ENCODE measurements at places on chromosomes 11 and 22. TPM values are rescaled to one million over a fixed set of nuclear protein-coding genes. Genes with fewer than 3 reads are reported as not detected.

DNA sequence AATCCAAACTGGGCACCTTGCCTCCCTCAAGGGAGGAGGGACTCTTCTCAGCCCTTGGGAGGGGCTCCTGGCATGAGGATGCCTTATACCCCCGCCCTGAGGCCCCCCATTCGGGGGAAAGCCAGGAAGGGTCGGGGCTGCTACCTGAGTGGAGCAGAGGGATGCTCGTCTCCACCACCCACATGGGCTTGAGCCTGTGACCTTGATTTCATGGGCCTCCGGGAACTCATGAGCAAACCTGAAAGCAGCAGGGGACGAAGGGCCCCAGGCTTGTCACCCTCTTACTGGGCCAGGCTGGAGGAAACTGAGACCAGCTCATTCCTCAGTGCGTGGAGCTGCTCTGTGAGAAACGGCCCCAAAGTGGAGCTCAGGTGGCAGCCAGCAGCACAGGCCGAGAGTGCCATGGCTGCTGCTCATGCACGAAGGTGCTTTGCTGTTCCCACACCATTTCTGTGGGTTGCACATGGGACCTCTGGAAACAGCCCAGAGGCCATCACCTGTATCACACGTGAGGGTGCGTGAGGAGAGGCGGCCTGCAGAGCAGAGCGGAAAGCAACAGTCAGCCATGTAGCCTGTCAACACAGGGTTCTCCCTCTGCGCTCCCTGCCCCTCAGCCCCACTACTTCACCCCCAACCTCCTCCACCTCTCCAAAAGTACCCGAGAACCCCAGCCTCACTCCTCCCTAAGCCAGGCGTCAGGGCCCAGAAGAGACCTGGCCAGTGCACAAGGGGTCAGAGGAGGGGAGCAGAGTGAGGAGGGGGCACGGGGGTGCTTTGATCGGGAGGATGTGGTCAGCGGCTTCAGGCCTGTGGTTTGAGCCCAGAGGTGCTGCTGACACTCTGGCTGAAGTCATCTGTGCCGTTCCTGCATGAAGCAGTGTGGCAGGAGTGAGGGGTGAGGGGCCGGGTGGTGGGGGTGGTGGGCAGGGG lies 14.1 kb upstream of the IL2RB start:
- H3K4me1 ChIP-seq: no peaks in the 10 kb centered on the region
- H3K27ac ChIP-seq: no peak overlapping the region
- no peak for DNase-seq

DNA sequence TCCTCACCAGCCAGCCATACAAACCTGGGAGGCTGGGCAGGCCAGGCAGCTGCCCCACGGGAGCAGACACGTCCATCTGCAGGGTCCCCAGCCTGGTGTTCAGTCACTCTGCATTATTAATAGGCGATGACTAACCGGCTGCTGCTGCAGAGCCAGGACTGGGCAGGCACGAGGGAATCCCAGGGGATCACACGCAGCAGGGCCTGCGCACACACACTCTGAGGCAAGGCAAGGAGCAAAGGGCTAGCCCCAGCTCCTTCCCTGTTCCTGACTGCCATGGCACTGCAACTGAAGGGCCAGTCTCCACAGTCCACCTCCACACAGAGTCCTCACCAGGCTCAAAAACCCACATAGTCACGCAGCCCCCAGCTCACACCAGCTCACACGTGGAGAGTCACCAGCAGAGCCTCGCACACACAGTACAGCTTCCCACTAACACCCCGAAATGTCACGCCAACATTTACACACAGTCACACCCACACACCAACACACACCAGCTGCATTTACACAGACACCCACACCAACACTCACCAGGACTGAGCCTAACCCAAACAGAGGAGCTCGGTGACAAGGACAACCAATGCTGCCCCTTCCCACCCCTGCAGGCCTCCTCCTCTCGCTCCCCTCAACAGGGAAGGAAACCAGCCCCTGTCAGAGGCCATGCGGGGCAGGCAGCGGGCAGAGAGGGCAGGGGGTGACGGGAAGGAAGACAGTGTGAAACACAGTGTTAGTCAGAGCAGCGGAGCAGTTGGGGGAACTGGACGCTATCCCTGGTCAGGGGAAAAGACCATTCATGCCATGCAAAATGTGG lies 47.3 kb downstream of the NRXN2 start:
- no peak overlapping the region for H3K4me3 ChIP-seq
- H3K4me1 ChIP-seq: no peaks in the 10 kb centered on the region
- no peaks in the 10 kb centered on the region for H3K27me3 ChIP-seq
- peak; percentile 86 for DNase-seq
- no peaks in the 10 kb centered on the region for H3K36me3 ChIP-seq

GRCh38 chr11:23202611-23203010 lies 342.3 kb upstream of the CCDC179 start:
- H3K27ac ChIP-seq: no peak overlapping the region
- H3K4me3 ChIP-seq: no peak overlapping the region
- DNase-seq: no peak

DNA sequence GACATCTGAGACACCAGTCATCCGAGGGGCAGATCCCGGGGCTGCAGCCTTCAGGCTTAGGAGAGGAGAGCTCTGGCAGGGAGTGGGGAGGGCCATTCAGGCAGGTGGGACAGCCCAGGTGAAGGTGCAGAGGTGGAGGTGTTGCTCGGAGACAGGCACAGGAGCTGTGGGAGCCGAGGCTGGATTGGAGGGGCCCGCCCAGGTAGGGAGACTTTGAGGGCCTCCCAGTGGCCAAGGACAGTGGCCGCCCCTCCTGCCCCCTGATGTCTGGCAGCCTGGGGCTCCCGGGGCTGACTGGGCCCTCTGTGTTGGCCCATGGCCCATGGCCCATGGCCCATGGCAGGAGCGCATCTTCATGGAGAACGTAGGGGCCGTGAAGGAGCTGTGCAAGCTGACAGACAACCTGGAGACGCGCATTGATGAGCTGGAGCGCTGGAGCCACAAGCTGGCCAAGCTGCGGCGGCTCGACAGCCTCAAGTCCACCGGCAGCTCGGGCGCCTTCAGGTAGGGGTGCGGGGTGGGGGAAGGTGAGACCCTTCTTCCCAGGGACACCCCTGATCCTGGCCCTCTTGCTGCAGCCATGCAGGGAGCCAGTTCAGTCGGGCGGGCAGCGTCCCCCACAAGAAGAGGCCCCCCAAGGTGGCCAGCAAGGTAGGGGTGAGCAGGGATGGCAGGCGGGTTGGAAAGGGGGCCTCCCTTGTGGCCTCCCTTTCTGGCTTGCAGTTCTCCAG lies 13.3 kb downstream of the TMEM258 start:
- H3K36me3 ChIP-seq: no peaks in the 10 kb centered on the region
- H3K4me1 ChIP-seq: peaks cover 10% of the 10 kb centered on the region

DNA sequence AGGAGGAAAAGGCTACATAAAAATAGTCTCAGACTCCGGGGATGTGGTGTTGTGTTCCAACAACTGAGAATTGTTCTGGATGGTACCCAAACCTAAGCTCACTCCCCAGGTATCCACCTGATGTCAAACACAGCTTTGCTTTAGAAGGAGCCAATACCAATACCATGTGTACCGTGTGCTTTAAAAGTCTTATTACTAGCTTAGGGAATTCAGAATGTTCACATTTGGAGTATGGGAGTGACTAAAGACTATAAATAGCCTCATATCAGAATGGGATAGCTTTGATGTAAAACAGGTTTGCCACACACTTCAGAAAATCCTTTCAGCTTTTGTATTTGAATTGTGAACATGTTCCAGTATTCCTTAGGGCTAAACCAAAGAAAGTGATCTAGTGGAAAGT lies 248.7 kb upstream of the ARHGAP42 start:
- no peaks in the 10 kb centered on the region for H3K4me1 ChIP-seq
- no peak overlapping the region for H3K4me3 ChIP-seq
- no peaks in the 10 kb centered on the region for H3K36me3 ChIP-seq
- no peaks in the 10 kb centered on the region for H3K27me3 ChIP-seq

DNA sequence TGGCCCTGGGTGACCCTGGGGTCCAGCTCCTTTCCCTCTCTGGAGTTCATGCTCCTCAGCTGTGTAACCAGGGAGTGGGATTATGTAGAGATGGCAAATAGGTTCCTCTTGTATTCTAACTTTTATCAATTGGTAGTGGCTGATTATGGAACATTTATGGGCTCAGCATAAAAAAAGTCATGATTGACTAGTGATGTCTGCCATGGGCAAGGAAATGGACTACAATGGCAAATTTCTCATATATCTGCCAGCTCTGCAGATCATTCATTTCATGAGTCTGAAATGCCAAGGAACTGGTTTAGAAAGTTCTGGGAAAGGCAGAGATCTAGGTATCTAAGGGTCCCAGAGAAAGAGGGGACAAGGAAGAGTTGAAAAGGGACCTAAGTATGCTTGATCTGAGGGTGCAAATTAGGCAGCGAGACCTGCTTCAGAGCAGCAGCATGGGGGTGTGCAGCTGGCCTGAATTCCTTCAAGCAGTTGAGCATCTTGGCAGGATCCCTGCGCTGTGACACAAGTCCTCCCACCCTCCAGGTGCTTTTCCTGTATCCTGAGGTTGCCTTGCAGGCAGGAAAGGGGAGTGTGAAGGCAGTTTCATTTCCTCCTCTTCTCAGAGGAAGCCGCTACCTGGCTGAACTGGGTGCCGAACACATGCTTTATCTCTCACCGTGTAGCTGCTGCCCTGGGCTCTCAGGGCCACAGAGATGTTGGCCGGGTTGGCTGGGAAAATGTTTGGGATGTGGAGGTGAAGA lies 10.4 kb downstream of the SLC15A3 start:
- no peak for DNase-seq
- no peak overlapping the region for H3K27ac ChIP-seq
- no peak overlapping the region for H3K4me3 ChIP-seq
- peaks cover 8% of the 10 kb centered on the region for H3K4me1 ChIP-seq

- H3K27me3 ChIP-seq: no peaks in the 10 kb centered on the region
- DNase-seq: no peak
- no peak overlapping the region for H3K4me3 ChIP-seq
- no peaks in the 10 kb centered on the region for H3K36me3 ChIP-seq
- H3K4me1 ChIP-seq: no peaks in the 10 kb centered on the region
Measured at GRCh38 chr11:45237711-45238315, 48.3 kb downstream of the SYT13 start.

GRCh38 chr11:113181094-113181493 lies 133.3 kb upstream of the TTC12 start:
- H3K27ac ChIP-seq: no peak overlapping the region
- peak; percentile 21 for DNase-seq
- H3K4me1 ChIP-seq: no peaks in the 10 kb centered on the region
- no peak overlapping the region for H3K4me3 ChIP-seq

DNA sequence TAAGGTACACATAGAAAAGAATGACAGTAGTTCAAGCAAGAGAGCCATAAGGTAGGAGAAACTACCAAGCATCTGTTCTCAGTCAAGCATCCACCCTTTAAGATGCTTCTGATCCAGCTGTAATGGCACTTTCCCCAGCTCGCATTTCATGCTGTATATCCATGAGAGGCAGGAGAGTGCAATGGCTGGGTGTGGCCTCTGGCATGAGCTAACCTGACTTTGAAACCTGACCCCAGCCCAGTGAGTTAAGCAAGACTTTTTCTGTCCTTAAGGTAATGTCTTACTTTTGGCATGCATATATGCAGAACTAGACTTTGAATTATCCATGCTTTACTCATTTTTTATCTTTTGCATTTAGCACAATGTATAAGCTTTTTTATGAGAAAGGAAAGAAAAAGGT lies 79.8 kb upstream of the CNTN5 start:
- H3K36me3 ChIP-seq: no peaks in the 10 kb centered on the region
- no peaks in the 10 kb centered on the region for H3K4me1 ChIP-seq
- no peak overlapping the region for H3K4me3 ChIP-seq
- DNase-seq: no peak

GRCh38 chr22:25067851-25068421 lies 115.4 kb downstream of the KIAA1671 start:
- no peak for DNase-seq
- H3K4me3 ChIP-seq: no peak overlapping the region
- no peaks in the 10 kb centered on the region for H3K4me1 ChIP-seq
- peak overlapping the region; percentile 55 for H3K27ac ChIP-seq

DNA sequence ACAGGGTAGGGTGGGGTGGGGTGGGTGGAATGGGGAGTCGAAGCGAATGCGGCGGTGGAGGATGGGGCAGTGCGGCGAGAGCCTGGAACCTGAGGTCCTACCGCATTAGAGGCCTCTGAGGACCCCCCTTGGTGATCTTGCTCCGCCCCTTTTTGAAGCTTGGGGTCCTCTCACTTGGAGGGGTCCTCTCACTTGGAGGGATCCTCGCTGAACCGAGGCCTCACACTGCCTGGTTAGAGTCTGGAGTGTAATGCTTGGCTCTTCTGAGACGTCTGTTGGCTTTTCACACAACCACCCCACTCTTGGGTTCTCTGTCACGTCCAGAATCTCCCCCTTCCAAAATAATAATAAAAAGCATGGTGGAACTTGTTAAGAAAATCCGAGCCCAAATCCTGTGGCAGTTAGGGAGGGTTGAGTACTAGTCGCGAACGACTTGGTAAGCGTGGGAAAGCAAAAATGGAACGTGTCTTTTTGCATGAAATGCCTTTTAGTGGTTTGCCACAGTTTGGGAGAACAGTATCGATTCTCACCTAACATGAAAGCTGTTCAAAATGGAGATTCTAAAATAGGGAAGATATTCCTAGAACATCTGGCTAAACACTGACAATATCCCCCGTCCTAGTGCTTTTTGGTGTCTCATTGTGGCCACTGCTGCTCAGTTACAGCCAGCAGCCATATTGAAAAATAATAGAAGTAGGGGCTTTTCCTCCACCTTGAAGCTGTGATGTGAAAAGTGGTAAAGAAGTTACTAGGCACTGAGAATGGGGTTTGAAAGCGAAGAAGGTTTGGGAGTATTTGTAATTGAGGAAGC lies 822 bp downstream of the RBX1 start:
- no peak for DNase-seq
- H3K36me3 ChIP-seq: peaks cover 20% of the 10 kb centered on the region
- H3K27me3 ChIP-seq: no peaks in the 10 kb centered on the region
- H3K27ac ChIP-seq: peak overlapping the region; percentile 94

The DRICH1 gene
- not detected for total RNA-seq

The KCNQ1 gene
- total RNA-seq: 12.7 TPM
